ENCODE measurements at places on chromosomes 3 and 15.
A peak's percentile ranks its signal among the peaks of the same experiment; 100 is the strongest.

DNA sequence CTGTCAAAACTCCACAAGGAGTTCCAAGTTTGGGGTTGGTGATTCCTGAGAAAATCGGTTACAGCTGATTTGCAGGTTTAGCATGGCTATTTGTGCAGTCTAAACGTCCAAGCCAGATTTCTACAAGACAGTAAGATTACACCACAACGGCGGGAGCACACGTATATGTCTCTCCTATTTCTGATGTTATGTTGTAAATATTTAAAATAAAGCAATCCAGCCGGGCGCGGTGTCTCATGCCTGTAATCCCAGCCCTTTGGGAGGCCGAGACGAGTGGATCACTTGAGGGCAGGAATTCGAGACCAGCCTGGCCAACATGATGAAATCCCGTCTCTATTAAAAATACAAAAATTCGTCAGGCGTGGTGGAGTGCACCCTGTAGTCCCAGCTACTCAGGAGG lies 106.8 kb upstream of the IGF1R start:
- no peak for DNase-seq

- peak; percentile 91 for DNase-seq
These were observed 4.3 kb upstream of the GPR160 start for GRCh38 chr3:170033489-170033888.

GRCh38 chr3:187286467-187287059 lies 5.0 kb downstream of the MASP1 start:
- DNase-seq: no peak

DNA sequence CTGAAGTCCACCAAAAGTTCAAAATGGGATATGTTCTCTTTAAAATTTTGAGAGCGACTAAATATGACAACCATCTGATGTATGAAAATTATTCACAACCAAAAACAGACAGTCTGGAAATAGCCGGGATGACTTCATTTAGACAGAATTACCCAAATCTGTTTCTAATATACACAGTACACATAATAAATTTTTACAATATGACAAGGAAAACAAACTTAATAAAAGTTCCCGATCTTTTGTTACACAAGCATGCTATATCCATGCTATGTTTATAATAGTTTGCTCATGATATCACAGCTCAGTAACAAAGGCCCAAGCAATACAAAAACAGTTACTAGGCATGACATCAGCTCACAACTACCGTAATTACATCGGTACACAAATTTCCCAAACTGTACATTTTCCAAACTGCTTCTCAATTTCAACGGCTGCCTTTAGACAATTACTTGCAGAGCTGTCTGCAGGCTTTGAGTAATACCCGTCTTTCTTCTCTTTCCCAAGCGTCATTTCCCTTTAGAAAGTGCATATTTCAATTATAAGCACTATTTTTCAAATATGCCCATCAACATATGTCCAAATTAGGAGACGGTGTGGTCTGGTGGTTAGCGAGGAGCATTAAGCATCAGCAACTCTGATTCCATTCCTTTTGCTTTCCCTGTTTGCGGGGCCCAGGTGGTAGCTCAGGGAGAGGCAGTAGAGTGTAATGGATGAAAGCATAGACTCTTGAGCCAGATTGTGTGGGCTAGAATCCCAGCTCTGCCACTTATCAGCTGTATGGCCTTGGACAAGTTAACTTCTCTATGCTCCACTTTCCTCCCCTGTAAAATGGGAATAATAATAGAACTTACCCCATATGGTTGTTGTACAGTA lies 481.2 kb downstream of the FOXP1 start:
- DNase-seq: no peak

- no peak for DNase-seq
These were observed 31.2 kb downstream of the ZPLD1 start for GRCh38 chr3:102466001-102466400.

DNA sequence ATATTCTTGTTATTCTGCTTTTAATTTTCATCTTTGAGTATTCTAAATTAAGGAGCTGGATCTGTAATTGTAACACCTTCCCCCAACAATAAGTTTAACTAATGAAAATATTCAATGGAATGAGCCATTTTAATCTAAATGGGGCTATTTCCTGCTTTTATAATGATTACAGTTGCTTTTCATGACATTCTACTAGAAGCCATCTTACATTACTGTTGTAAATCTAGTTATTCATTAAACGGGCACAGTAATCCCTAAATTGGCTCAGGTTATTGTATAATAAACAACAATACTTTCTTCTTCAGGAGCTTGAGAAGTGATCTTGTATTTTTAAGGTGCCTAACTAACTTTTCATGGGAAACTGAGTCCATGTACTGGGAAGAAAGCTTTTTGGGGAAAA lies 8.5 kb downstream of the FLNB start:
- DNase-seq: no peak

DNA sequence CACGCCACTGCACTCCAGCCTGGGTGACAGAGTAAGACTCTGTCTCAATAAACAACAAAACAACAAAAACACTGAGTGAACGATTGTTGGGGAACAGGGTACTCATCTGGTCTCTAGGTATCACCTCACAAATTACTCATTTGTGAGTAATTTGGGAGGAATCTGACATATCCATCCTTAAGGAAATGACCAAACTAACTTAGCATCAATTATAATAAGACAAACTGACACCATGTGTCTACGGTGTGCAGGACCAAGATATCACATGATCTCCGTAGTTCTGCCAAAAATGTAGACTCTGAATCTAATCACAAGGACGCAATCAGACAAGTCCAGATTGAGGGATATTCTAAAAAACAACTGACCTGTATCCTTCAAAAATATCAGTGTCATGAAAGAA lies 12.0 kb upstream of the DAPK2 start:
- no peak for DNase-seq

- no peak for DNase-seq
These were observed 97.4 kb upstream of the KLF13 start for GRCh38 chr15:31228980-31229826.

GRCh38 chr3:146814601-146815315 lies 209.6 kb upstream of the PLSCR5 start:
- DNase-seq: no peak

DNA sequence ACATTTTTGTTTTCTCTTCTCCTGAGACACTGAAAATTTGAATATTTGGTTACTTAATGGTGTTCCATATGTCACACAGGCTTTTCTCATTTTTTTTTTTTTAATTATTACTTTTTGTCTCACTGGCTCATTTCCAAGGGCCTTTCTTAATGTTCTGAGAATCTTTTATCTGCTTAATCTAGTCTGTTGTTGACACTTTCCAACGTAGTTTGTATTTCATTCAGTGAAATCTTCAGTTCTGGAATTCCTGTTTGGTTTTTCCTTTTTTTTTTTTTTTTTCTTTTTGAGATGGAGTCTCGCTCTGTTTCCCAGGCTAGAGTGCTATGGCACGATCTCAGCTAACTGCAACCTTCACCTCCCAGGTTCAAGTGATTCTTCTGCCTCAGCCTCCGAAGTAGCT lies 42.7 kb downstream of the NCK1 start:
- DNase-seq: no peak

DNA sequence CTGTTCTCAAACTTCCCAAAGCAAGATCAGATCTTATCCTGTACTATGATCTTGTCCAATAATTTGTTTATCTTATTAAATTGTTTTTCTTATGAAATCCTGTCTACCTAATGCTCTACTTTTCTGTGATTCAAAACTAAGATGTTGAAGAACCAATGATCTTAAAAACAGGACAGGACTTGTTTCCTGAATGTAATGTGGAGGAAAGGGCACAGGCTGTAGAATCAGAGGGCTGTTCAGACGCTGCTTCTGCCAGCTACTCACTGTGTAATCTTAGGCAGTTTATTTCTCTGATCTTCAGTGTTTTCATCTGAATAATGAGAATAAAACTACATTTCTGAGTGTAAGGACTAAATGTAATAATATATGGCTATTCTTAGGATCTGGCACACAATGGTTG lies 20.1 kb upstream of the DMXL2 start:
- no peak for DNase-seq

DNA sequence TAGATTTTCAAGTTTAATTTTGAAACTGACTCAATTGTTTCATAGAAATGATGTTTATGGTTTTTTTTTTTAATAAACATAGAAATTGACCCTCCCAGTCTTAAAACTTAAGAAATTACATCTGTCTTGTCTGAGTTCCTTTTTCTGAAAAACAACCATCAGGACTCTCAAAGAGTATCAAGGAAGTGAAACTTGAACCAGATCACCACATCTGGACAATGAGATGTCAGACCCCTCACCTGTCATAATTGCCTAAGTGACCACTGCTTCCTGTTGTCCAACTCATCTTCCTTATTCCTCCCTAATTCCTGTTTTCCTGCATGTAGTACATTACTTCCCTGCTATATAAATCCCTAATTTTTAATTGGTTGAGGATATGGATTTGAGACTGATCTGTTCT lies 441.5 kb upstream of the ARHGEF26 start:
- DNase-seq: peak; percentile 35

DNA sequence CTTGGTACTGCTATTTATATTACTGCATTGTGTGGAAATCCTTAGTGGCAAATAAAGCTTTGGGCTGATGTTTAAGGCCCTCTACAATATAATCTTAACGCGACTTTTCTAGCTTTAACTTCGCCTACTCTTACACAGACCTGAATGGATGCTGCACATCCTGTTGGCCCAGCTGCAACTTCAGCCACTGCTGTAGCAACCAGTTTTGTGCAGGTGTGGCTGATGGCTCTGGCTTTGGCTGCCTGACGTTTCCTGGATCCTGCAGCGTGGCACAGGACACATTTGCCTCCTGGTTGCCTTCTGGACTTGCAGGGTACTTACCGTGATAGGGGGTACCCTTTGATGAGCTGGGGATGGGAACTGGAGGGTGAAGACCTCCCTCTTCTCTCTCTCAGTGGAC lies 20.2 kb upstream of the ERICH6 start:
- no peak for DNase-seq

DNA sequence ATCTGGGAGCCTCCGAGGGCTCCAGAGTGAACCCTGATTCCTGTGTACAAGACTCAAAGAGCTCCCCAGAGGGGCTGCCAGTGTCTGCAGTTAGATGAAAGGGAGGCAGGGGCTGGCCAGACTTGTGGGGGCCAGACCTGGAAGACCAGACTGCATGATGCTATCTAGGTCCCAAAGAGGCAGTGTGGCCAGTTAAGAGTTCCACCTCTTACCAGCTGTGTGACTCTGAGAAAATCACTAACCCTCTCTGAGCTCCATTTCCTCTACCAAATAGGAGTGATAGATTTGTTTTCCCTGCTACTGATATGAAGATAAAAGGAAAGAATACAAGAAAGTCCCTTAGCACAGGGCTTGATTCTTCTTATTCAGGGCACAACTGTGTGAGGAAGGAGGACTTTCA lies 29.0 kb downstream of the ACSBG1 start:
- no peak for DNase-seq

- DNase-seq: no peak
These were observed 31.5 kb upstream of the FAM81A start for GRCh38 chr15:59406446-59406845.

DNA sequence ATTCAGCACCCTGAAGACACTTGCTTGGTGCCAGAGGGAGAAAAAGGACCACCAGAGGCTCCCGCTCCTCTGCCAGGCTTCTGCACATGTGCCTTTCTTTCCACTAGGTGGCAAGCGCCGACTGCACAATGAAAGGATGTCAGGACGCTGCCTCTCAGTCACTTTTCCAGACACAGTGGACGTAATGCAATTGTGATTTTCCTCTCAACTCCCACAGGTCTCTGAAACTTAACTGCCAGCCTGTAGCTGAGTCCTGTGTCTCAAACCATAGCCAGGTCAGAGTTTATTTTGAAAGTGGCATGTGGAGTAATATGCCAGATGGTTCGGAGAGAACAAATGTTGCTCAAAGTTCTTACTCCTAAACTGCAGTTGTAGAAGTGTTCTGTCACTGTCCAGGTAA lies 162.9 kb downstream of the ITPR1 start:
- DNase-seq: peak; percentile 28

GRCh38 chr15:68821190-68821840 lies 620 bp upstream of the ANP32A start:
- peak; percentile 64 for DNase-seq

DNA sequence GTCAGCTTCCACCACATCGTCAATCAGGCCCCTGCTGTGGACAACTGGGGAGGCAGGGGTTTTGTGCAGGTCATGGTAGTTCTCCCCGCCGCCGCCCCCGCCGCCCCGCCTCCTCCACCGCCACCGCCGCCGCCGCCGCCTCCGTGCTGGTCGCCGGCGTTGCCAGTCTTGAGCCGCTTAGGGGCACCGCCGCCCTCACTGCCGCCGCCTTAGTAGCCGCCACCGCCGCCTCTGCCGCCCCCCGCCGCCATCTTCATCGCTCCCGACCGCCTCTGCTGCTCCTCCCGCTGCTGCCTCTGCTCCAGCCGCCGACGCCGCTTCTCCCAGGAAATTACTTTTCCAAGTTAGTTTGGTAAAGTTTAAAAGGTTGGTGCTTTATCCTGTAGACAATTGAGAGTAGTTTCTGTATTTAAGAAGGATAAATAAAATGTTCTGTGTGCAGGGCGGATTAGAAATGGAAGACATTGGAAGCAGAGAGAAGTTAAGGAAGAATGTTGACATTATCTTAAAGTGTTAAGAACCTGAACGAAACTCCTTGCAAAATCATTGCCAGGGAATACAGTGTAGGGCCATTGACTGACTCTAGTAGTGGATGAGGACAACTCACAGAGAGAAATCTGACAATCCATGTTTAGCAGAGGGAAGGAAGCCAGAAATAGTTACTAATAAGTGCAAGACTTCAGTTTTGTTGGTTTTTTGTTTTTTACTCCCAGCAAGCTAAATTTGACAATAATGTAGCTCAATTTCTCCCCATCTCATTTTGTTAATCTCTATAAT lies 53.0 kb upstream of the GOLGA8A start:
- DNase-seq: no peak

- no peak for DNase-seq
These were observed 192.0 kb upstream of the HES1 start for GRCh38 chr3:193943851-193944517.

GRCh38 chr15:35514759-35515158 lies 31.2 kb downstream of the DPH6 start:
- DNase-seq: no peak

DNA sequence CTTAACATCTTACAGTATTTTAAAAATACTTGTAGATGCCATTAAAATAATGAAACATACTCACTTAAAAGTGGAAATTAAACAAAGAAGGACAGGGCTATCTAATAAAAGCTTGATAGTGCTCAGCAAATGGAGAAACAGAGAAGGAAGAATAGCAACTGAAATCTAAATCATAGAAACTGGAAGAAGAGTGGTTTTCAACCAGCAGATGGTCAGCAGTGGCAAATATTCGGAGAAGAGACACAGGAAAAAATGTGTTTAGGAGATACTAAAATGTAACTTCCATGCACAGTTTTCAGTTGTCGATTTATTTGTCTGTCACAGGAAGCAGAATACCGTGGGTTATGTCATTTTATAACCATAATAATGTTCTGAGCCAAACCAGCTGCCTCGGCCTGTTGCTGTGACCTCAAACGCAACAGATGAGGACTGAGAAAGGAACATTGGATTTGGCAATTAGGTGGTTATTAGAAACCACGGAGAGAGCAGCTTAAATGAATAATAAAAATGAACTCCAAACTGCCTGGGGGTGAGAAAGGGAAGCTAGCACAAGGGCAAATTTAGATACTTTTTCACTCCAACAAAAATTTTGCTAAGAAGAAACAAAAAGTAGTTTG lies 246.6 kb upstream of the KCNMB2 start:
- DNase-seq: peak; percentile 62

Measured in KBM-7 (cell line).